ENCODE measurements at places on chromosomes 5 and 9. TPM values are rescaled to one million over a fixed set of nuclear protein-coding genes. Genes with fewer than 3 reads are reported as not detected.

GRCh38 chr5:147479949-147480348, 29.9 kb downstream of the DPYSL3 start:
- no peaks in the 10 kb centered on the region for H3K27me3 ChIP-seq
- no peaks in the 10 kb centered on the region for H3K36me3 ChIP-seq
- H3K27ac ChIP-seq, result no peak overlapping the region
- no peaks in the 10 kb centered on the region for H3K4me1 ChIP-seq
- no peak overlapping the region for H3K4me3 ChIP-seq
- DNase-seq, result no peak

GRCh38 chr9:126854734-126855133, 5.7 kb upstream of the ZBTB34 start:
- no peaks in the 10 kb centered on the region for H3K36me3 ChIP-seq
- DNase-seq, result no peak
- no peaks in the 10 kb centered on the region for H3K27me3 ChIP-seq
- H3K27ac ChIP-seq, result no peak overlapping the region
- peaks cover 3% of the 10 kb centered on the region for H3K4me1 ChIP-seq
- no peak overlapping the region for H3K4me3 ChIP-seq

- no peak overlapping the region for H3K4me3 ChIP-seq
- no peak for DNase-seq
- no peak overlapping the region for H3K27ac ChIP-seq
- H3K4me1 ChIP-seq, result no peaks in the 10 kb centered on the region
- H3K27me3 ChIP-seq, result no peaks in the 10 kb centered on the region
Observed at GRCh38 chr9:85024374-85024773, 354.8 kb downstream of the NTRK2 start.

DNA sequence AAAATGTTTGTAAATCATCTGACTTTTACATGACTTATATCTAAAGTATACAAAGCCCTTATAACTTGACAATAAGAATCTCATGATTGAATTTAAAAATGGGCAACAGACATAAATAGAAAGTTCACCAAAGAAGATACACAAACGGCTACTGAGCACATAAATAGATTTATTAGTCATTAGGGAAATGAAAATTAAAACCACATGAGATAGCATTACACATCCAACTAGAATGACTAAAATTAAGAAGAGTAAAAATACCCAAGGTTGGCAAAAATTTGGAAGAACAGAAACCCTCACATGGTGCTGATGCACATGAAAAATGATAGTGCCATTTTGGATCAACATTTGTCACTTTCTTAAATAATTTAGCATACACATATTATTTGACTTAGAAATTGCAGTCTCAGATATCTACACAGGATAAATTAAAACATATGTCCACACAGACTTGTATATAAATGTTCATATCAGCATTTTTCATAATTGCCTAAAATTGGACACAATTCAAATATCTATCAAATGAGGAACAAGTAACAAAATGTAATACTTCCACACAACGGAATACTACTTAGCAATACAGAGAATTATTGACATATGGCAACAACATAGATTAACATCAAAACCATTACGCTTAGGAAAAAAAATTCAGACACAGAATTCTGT, 359.1 kb upstream of the DAB2 start:
- H3K36me3 ChIP-seq, result no peaks in the 10 kb centered on the region
- H3K27me3 ChIP-seq, result no peaks in the 10 kb centered on the region
- no peak for DNase-seq

GRCh38 chr9:124370896-124371582, 44.2 kb downstream of the PSMB7 start:
- no peak for DNase-seq
- no peak overlapping the region for H3K4me3 ChIP-seq
- H3K27ac ChIP-seq, result no peak overlapping the region
- no peaks in the 10 kb centered on the region for H3K27me3 ChIP-seq
- no peaks in the 10 kb centered on the region for H3K4me1 ChIP-seq

DNA sequence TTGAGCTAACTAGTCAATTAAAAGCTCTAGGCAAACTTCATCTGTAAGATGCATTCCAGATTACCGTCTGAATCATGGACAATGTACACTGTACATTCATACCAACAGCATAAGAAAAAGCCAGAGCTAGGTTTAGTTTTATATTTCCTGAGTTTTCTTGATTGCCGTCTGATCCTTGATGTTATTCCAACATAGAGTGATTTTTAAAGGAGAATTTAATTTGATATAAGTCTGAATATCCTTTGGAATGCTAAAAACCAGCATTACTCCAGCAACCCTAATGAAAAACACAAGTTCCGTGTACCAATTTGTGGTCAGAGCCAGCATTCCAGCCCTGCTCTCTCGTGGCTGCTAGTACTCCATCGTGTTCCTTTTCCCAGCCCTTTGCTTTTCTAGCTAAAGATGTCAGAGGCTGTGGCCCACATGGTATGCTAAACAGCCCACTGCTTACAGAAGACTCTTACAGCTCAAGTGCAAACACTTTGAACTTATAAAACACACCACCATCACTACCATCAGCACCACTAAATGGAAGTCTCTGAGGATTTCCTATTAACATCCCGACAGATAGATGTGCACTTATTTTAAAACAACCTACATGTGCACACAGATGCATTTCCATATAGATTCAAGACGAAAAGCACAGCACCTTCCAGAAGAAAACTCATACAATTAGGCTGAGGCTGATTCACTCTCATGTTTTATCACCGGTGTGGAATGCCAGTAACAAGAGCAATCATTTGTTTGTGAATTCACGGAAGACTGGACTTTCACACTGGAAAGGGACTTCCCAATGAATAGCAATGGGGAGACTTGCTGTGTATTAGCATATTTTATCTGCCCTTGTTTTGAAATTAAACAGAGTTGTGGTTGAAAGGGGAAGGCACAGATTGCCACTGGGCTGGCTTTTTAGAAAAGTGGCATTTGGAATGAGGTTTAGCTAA, 246.9 kb upstream of the GAS1 start:
- H3K4me1 ChIP-seq, result no peaks in the 10 kb centered on the region
- no peak overlapping the region for H3K4me3 ChIP-seq
- no peak for DNase-seq
- no peaks in the 10 kb centered on the region for H3K36me3 ChIP-seq

DNA sequence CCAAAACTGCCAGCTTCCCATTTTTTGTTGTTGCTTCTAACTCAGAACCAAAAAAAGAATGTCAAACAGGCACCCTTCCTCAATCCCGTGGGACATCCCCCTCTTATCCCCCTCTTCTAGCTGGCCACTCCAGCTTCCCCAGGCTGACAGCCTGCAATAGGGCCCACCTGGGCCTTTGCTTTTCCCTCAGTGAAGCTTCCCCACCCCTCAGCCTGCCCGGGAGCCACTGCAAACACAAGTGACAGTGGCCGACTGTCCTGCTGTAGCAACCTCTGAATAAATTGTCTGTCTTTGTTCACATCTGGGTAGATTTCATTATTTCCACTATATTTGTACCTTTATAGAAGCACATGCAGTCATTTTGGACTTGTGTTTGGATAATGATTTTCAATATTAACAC, 245.3 kb downstream of the GADD45G start:
- no peaks in the 10 kb centered on the region for H3K27me3 ChIP-seq
- H3K36me3 ChIP-seq, result no peaks in the 10 kb centered on the region
- no peak overlapping the region for H3K27ac ChIP-seq
- no peaks in the 10 kb centered on the region for H3K4me1 ChIP-seq
- DNase-seq, result no peak

DNA sequence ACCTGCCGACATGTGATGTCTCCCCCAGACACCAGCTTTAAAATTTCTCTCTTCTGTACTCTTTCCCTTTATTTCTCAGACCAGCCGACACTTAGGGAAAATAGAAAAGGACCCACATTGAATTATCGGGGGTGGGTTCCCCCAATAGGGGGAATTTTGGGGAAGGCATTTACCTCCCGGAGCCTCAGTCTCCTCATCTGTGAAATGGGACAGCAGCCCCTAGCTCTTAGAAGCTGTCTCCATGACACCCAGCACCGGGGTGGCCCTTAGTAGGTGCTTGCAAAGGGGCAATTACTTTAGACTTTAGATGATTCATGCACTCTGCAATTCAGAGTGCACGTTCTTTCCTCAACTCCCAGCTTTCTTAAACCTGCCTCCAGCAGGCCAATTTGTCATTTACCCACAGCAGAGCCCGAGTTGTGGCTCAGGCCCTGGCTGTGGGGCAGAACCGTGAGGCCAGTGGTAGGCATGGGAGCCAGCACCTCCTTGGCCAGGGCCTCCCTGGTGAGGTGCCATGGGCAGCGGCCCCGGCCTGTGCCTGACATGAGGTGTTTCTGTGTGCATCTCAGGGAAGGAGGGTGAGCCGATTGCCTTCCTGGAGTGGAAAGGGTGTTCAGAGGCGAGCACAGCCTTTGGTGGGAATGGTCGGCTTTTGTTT, 51.7 kb downstream of the SH3PXD2B start:
- no peaks in the 10 kb centered on the region for H3K27me3 ChIP-seq
- no peak overlapping the region for H3K27ac ChIP-seq
- no peaks in the 10 kb centered on the region for H3K4me1 ChIP-seq
- no peaks in the 10 kb centered on the region for H3K36me3 ChIP-seq
- no peak overlapping the region for H3K4me3 ChIP-seq

- H3K27me3 ChIP-seq, result no peaks in the 10 kb centered on the region
- DNase-seq, result no peak
- no peak overlapping the region for H3K4me3 ChIP-seq
Observed at GRCh38 chr9:113395000-113395861, 5.9 kb downstream of the ALAD start.

DNA sequence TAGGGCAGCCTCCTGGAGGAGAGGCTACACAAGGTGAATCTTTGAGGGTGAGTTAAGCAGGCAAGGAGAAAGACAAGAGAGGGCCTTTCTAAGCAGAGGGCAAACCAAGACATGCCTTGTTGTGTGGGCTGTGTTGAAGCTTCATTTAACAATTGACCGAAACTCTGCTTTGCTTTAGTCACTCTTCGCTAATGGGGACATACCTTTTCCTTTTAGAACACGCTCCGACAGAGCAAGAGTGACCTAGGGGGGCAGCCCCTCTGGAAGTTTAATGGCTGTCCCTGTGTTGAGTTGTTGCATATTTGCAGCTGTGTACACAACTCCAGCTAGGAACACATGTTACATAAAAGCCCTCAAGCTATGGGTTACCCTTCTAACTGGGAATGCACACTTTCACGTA, 218.1 kb upstream of the WWC1 start:
- no peaks in the 10 kb centered on the region for H3K27me3 ChIP-seq
- H3K4me1 ChIP-seq, result no peaks in the 10 kb centered on the region
- no peak overlapping the region for H3K27ac ChIP-seq
- no peak overlapping the region for H3K4me3 ChIP-seq
- no peaks in the 10 kb centered on the region for H3K36me3 ChIP-seq

DNA sequence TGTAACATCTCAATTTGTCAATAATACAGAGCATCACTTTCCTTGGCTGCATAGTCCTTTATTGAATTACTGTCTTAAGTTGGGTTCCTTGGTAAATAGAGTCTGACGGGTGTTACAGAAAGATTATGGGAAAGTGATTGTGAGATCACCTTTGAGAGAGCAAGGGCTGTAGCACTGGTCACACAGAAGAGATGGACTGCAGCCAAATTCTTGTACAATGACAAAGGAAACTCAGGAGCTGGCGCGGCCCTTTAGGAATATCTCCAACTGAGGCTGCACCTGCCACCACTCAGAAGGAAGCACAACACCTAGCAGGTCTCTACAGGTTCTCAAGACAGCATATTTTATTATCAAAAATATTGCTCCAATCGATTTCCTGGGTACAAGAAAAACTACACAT, 350.0 kb upstream of the ISL1 start:
- H3K27me3 ChIP-seq, result no peaks in the 10 kb centered on the region
- no peak for DNase-seq
- no peak overlapping the region for H3K27ac ChIP-seq

DNA sequence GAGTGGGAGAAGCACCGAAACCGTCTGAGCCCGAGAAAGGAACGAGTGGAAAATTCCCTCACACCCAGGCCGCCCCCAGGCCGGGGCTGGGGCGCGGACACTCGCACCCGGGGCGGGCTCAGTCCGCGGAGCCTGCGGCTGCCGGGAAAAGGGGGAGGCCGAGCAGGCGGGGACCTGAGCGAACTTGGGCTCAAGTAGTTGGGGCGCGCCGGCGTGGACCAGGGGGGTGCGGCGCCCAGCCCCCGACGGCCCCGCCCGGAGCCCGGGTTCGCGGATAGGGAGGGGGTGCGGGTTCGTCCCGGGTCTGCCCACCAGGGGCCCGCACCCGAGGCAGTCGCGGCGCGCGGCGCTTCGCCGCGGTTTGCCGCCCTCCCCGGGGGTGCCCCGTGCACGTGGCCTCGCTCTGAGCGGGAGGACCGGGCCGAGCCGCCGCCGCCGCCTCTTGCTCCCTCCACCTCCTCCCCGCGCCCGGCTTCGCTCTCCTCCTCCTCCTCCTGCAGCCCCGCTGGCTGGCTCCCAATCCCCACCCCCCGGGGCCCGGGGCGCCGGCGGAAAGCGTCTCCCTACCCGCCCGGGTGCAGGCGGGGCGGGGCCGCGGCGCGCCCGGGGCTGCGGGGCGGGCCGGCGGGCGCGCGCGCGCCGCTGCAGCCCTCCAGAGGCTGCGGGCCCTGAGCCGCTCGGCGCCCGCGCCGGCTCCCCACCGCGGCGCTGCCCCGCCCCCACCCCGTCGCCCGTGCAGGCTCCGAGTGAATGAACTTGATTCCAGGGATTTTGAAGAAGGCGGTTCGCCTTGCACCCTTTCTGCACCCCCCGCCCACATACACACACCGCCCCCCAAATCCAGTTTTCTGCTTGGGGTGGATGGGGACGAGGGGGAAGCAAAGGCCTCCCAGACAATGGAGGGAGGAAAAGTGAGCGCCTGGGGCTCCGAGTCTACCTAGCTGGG, 1.3 kb upstream of the NFIB start:
- no peak for DNase-seq
- H3K4me3 ChIP-seq, result peak overlapping the region; percentile 34
- no peak overlapping the region for H3K27ac ChIP-seq
- no peaks in the 10 kb centered on the region for H3K36me3 ChIP-seq
- peaks cover 20% of the 10 kb centered on the region for H3K4me1 ChIP-seq

Gene ARID3C
- not detected for total RNA-seq

Gene PRRX2
- total RNA-seq, result not detected

All from CD4-positive, alpha-beta memory T cell (primary cell).